ENCODE measurements at places on chromosomes 6 and 20.

DNA sequence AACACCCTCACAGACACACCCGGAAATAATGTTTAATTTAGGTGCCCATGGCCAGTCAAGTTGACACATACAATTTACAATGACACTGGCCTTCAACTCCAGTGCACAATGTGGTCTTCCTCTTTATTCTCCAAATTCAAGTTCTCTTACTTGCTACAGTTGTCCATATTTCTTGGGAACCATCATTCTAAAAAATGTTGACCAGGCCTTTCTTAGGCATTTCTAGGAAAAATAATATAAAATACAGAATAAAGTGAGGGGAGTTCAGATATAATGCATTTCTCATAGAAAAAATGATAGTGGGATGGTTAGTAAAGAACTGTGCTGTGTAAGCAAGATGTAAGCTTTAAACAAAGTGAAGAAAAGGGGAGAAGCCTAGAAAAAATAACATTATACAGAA, 298.9 kb downstream of the ARHGAP18 start:
- no peak for DNase-seq

GRCh38 chr6:22942403-22942802, 373.0 kb downstream of the HDGFL1 start:
- DNase-seq = no peak

- DNase-seq = no peak
These were observed 50.9 kb downstream of the TNFRSF21 start for GRCh38 chr6:47258724-47259347.

GRCh38 chr6:117263353-117263927, 1.9 kb upstream of the VGLL2 start:
- no peak for DNase-seq

DNA sequence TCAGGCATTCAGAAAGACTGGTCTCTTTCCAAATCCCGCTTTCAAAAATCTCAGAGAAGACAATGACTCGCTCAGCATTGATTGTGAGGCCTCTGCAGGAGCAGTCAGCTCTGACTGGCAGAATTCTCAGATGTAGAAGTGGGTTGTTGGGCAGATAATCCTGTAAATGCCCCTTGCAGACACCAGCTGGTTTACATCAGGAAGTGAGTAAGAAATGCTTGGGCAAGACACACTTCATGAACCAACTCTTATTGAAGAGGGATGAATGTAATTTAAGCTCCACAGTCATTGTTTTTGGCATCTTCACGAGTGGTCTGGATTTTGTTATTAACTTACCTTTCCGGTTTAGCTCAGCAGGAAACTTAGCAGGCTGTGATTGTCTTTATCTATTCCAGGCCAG, 166.6 kb downstream of the PLCB4 start:
- DNase-seq = no peak

GRCh38 chr6:130944486-130944885, 117.3 kb downstream of the SMLR1 start:
- no peak for DNase-seq
